ENCODE measurements at places on chromosomes 11 and 22. TPM values are rescaled to one million over a fixed set of nuclear protein-coding genes. Genes with fewer than 3 reads are reported as not detected.

- peaks cover 28% of the 10 kb centered on the region for H3K4me1 ChIP-seq
- no peak for DNase-seq
- peaks cover 4% of the 10 kb centered on the region for H3K27me3 ChIP-seq
Observed at GRCh38 chr11:108662700-108663099, 2.2 kb upstream of the DDX10 start.

GRCh38 chr11:16902781-16903378 lies 111.3 kb downstream of the PLEKHA7 start:
- no peaks in the 10 kb centered on the region for H3K27me3 ChIP-seq
- DNase-seq, result no peak
- H3K36me3 ChIP-seq, result no peaks in the 10 kb centered on the region
- no peaks in the 10 kb centered on the region for H3K4me1 ChIP-seq
- H3K27ac ChIP-seq, result no peak overlapping the region
- H3K4me3 ChIP-seq, result no peak overlapping the region

DNA sequence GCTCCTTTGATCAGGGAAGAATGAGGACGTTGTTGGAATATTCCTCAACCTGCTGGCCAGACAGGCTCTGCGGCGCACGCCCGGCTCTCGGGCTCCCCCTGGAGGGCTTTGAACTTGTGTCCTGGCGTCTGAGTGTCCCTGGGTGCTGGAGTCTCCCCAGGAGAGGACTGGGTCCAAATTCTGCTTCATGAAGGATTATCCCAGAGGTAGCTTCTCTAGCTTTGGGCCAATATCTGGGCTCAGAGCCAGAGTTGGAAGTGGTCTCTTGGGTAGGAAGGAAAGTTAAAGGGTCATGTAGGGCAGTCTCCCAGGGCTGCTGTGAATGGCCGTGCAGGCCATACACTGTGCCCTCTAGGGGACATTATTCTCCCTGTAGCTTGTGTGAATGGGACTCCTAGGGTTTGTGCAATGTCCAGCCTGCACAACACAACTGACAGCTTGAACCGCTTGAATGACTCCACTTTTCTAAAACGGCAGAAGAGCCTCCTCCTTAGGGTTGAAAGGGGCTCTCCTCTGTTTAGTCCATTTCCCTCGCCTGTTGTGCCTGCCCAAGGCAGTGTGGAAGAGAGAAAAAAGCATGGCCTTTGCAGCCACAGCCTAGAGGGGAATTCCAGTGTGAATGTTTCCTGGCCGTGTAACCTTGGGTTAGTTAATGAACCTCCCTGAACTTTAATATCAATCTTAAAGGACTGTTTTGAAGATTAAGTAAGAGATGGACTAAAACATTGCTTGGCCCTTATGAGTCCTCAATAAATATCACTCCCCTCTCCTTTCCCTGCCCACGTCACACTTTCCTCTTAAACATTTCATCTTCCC lies 111.2 kb upstream of the THY1 start:
- peaks cover 15% of the 10 kb centered on the region for H3K4me1 ChIP-seq
- H3K4me3 ChIP-seq, result no peak overlapping the region
- no peaks in the 10 kb centered on the region for H3K36me3 ChIP-seq
- DNase-seq, result peak; percentile 24

- no peak for DNase-seq
- H3K4me1 ChIP-seq, result no peaks in the 10 kb centered on the region
- H3K27me3 ChIP-seq, result no peaks in the 10 kb centered on the region
- H3K4me3 ChIP-seq, result no peak overlapping the region
- H3K27ac ChIP-seq, result no peak overlapping the region
- no peaks in the 10 kb centered on the region for H3K36me3 ChIP-seq
Observed at GRCh38 chr11:11948242-11948947, 60.0 kb downstream of the DKK3 start.

GRCh38 chr11:86800076-86800959 lies at the start of gene PRSS23:
Gene PRSS23 (plus strand): TSS chr11:86800542. CDS start chr11:86807644, 7,102 bp downstream.
- H3K4me3 ChIP-seq, result peak within 1 kb of the TSS; percentile 56
- peak; percentile 90 for DNase-seq
- no peaks in the 10 kb centered on the region for H3K27me3 ChIP-seq
- H3K27ac ChIP-seq, result peak within 1 kb of the TSS; percentile 65

DNA sequence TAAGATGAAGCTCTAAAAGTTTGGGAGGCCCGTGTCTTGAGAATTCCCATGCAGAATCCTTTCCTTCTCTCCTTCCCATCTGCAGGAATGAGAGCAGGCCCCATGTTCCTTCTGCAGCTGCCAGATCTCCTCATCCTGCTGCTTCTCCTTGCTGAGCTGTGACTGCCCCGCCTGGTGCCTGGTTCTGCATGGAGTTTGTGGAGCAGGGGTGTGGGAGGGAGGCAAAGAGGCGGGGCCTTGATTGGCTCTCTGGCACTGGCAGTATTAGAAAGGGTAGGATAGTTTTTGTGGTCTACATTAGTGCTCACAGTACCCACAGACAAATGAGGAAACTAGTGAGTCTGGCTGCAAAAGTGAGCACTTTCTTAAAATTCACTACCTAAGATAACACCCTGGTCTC lies 91.1 kb upstream of the CLPB start:
- H3K27me3 ChIP-seq, result no peaks in the 10 kb centered on the region
- no peak overlapping the region for H3K27ac ChIP-seq
- H3K36me3 ChIP-seq, result no peaks in the 10 kb centered on the region
- H3K4me3 ChIP-seq, result no peak overlapping the region
- no peaks in the 10 kb centered on the region for H3K4me1 ChIP-seq

GRCh38 chr11:72088076-72088808 lies 7.6 kb downstream of the LRRC51 start:
- DNase-seq, result no peak
- no peak overlapping the region for H3K4me3 ChIP-seq
- no peaks in the 10 kb centered on the region for H3K27me3 ChIP-seq
- H3K27ac ChIP-seq, result no peak overlapping the region
- H3K36me3 ChIP-seq, result no peaks in the 10 kb centered on the region

- DNase-seq, result no peak
- no peak overlapping the region for H3K4me3 ChIP-seq
- H3K27ac ChIP-seq, result no peak overlapping the region
- H3K4me1 ChIP-seq, result peaks cover 11% of the 10 kb centered on the region
- H3K36me3 ChIP-seq, result no peaks in the 10 kb centered on the region
Observed at GRCh38 chr11:75246006-75246670, 5.6 kb downstream of the TPBGL start.

DNA sequence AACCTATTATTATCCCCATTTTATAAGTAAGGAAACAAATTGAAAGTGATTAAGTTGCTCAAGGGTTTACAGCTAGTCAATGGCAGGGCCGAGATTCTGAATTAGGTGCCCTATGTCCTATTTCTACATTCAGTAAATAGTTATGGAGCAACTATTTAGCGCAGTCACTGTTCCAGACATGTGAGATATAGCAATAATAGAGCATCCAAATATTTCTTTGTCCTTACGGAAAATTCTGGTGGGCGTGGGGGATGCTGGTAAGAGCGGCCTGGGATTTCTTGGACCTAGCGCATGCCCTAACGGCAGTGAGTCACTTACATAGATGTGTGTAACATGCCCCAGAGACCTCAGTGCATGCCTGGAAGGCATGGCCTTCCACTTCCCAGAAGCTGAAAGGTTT lies 4.4 kb downstream of the DTX4 start:
- H3K36me3 ChIP-seq, result no peaks in the 10 kb centered on the region
- no peak overlapping the region for H3K4me3 ChIP-seq
- H3K27me3 ChIP-seq, result peaks cover 18% of the 10 kb centered on the region
- no peak for DNase-seq
- H3K4me1 ChIP-seq, result peaks cover 3% of the 10 kb centered on the region
- H3K27ac ChIP-seq, result no peak overlapping the region

DNA sequence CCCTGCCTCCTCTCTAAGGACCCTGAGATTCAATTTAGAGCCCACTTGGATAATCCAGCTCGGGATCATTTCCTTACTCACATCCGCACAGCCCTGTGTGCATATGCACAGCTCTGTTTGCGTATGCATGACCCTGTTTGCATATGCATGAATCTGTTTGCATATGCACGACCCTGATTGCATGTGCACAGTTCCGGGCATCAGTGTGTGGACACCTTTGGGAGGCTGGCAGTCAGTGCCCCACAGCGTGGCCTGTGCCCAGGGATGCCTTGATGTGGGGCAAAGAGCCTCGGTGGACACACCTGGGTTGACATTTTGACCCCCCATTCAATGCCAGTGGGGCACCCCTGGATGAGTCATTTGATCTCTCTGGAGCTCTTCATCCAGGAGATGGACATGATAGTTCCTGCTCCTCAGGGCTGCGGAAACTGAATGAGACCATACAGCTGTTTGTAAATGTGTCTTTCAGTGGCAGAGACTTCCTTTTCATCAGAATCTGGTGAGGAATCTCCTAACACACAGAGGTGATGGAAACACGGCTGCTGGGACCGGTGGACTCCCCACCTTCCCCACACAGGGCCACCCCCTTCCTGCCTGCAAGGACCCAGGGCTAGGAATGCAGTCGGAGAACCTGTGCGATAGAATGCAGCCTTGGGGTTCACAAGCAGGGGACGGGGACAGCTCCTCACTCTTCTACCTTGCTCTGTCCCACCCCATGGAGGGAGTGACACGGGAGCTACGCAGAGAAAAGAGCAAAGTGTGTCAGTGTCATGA lies 41.2 kb downstream of the MYEOV start:
- no peaks in the 10 kb centered on the region for H3K27me3 ChIP-seq
- no peak overlapping the region for H3K27ac ChIP-seq
- no peaks in the 10 kb centered on the region for H3K36me3 ChIP-seq
- no peak for DNase-seq
- H3K4me3 ChIP-seq, result no peak overlapping the region

- H3K27ac ChIP-seq, result no peak overlapping the region
- no peaks in the 10 kb centered on the region for H3K27me3 ChIP-seq
- no peaks in the 10 kb centered on the region for H3K4me1 ChIP-seq
- H3K4me3 ChIP-seq, result no peak overlapping the region
- H3K36me3 ChIP-seq, result no peaks in the 10 kb centered on the region
- no peak for DNase-seq
Observed at GRCh38 chr22:27635435-27635834, 166.1 kb downstream of the MN1 start.

GRCh38 chr22:24419475-24419850 lies 7.9 kb upstream of the ADORA2A start:
- H3K27ac ChIP-seq, result peak overlapping the region; percentile 23
- H3K27me3 ChIP-seq, result peaks cover 5% of the 10 kb centered on the region
- DNase-seq, result no peak

- no peaks in the 10 kb centered on the region for H3K36me3 ChIP-seq
- no peaks in the 10 kb centered on the region for H3K27me3 ChIP-seq
- DNase-seq, result no peak
- H3K4me1 ChIP-seq, result no peaks in the 10 kb centered on the region
- H3K27ac ChIP-seq, result no peak overlapping the region
Observed at GRCh38 chr11:7421136-7421535, 64.2 kb upstream of the OLFML1 start.

DNA sequence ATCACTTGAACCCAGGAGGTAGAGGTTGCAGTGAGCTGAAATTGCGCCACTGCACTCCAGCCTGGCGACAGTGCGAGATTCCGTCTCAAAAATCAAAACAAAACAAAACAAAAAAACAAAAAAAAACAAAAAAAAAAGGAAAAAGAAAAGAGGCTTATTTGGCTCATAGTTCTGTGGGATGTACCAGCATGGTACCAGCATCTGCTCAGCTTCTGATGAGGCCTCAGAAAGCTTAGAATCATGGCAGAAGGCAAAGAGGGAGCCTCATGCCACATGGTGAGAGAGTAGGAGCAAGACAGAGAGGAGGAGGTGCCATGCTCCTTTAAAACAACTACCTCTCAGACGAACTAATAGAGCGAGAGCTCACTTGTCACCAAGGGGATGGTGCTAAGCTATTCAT lies 10.6 kb upstream of the PTS start:
- H3K4me3 ChIP-seq, result no peak overlapping the region
- H3K27ac ChIP-seq, result no peak overlapping the region
- DNase-seq, result no peak

- no peak overlapping the region for H3K27ac ChIP-seq
- H3K27me3 ChIP-seq, result peaks cover under 1% of the 10 kb centered on the region
- no peak overlapping the region for H3K4me3 ChIP-seq
- H3K36me3 ChIP-seq, result no peaks in the 10 kb centered on the region
Observed at GRCh38 chr11:111531687-111532364, 8.7 kb upstream of the LAYN start.

DNA sequence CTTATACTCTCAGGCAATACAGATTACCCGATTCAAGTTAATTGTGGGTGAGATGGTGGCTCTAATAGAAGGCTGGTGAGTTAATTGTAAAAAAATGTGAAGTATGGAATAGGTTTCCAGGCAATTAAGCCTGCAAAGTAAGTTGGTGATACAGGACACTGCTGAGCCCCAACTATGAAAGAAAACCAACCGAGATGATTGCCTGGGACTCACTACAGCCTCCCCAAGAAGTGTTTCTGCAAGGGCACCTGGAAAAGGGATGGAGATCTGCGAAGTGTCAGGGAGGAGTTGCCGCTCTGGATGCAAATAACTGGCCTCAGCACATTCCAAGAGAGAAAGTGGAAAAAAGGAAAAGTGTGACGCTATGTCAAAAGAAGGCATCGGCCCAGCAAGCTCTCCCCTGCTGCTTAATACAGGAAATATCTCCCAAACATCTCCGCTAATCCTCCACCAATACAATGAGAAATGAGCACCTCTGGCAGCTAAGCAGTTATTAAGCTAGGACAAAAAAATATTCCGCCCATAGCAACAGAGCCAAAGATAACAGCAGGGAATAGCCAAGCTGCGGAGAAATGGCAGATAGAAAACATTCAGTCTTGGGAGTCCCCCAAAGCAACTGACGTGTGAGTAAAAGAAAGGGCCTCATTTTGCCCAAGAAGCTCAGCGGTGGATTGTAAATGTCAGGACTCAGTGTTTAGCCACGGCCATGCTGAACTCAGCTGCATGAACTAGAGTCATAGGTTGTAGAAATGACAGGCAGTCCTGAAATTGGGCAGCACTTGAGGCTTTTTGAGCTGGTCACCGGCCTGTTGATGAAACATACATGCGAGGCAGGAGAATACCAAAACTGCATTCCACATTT lies 133.7 kb downstream of the SNX19 start:
- peak overlapping the region; percentile 5 for H3K27ac ChIP-seq
- H3K36me3 ChIP-seq, result no peaks in the 10 kb centered on the region
- H3K27me3 ChIP-seq, result no peaks in the 10 kb centered on the region
- no peak for DNase-seq
- no peak overlapping the region for H3K4me3 ChIP-seq

- H3K27ac ChIP-seq, result no peak overlapping the region
- DNase-seq, result no peak
- no peaks in the 10 kb centered on the region for H3K36me3 ChIP-seq
- no peaks in the 10 kb centered on the region for H3K4me1 ChIP-seq
- no peaks in the 10 kb centered on the region for H3K27me3 ChIP-seq
Observed at GRCh38 chr11:93024369-93024768, 54.9 kb downstream of the MTNR1B start.

- H3K27me3 ChIP-seq, result no peaks in the 10 kb centered on the region
- DNase-seq, result no peak
- H3K27ac ChIP-seq, result no peak overlapping the region
- H3K4me1 ChIP-seq, result no peaks in the 10 kb centered on the region
Observed at GRCh38 chr11:82996966-82997606, 74.6 kb downstream of the RAB30 start.

GRCh38 chr11:31780078-31780477 lies 31.0 kb downstream of the PAX6 start:
- H3K27ac ChIP-seq, result no peak overlapping the region
- no peak overlapping the region for H3K4me3 ChIP-seq
- no peak for DNase-seq
- H3K27me3 ChIP-seq, result no peaks in the 10 kb centered on the region

HPX gene
- total RNA-seq, result 0.90 TPM

PRODH gene
- 20.6 TPM for total RNA-seq

SPI1 gene
- 194 TPM for total RNA-seq

VEGFB gene
- total RNA-seq, result 107 TPM

GPR83 gene
- 0.08 TPM for total RNA-seq

KDELR3 gene
- total RNA-seq, result 53.8 TPM

OR2AG1 gene
- total RNA-seq, result not detected

SHISAL1 gene
- total RNA-seq, result 0.84 TPM

ZDHHC5 gene
- 83.6 TPM for total RNA-seq

APOBEC3C gene
- total RNA-seq, result 36.1 TPM

WT1 gene
- 0.13 TPM for total RNA-seq

GSTT2B gene
- 1.3 TPM for total RNA-seq

PCNX3 gene
- 44.5 TPM for total RNA-seq
